GM23248 (cell line): ENCODE measurements at places on chromosomes 7 and 10. TPM values are rescaled to one million over a fixed set of nuclear protein-coding genes. Genes with fewer than 3 reads are reported as not detected.
A peak's percentile ranks its signal among the peaks of the same experiment; 100 is the strongest.

ODAD2 gene
- 1.0 and 1.5 TPM in 2 replicates for total RNA-seq

SH2D4B gene
- not detected in 2 replicates for total RNA-seq

C1QL3 gene
- total RNA-seq: not detected in 2 replicates

ZNF33A gene
- 6.6 and 29.2 TPM in 2 replicates for total RNA-seq

HOXA9 gene
- 32.1 and 43.7 TPM in 2 replicates for total RNA-seq

FUOM gene
- 19.5 and 24.5 TPM in 2 replicates for total RNA-seq

PLPP4 gene
- total RNA-seq: 22.5 and 30.0 TPM in 2 replicates

ZNF800 gene
- 16.9 and 19.9 TPM in 2 replicates for total RNA-seq

NEUROG3 gene
- total RNA-seq: not detected in 2 replicates

KRIT1 gene
- total RNA-seq: 29.5 and 61.8 TPM in 2 replicates

CRYGN gene
- not detected in 2 replicates for total RNA-seq

RADIL gene
- 0.13 and 4.3 TPM in 2 replicates for total RNA-seq

DNA sequence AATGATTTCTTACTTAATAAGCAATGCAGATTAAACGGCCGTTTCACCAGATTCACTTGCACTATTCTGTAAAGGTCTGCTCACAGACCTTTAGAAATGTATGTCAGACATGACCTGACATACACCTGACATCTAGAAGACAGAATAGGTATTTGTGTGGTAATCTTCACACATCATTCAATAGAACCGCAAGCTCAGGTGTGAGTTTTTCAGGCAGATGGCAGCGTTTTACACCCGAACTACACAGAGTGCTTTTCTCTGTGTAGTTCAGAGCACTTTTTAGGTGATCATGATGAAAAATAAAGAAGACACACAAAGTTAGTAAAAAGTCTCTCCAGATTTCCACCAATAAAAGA, 63.2 kb downstream of the PRKCQ start:
- H3K27ac ChIP-seq: no peak overlapping the region
- DNase-seq: no peak
- H3K27me3 ChIP-seq: peaks cover 11% of the 10 kb centered on the region; the same call in 1 of the 2 replicates
- H3K4me1 ChIP-seq: no peaks in the 10 kb centered on the region
- H3K36me3 ChIP-seq: no peaks in the 10 kb centered on the region
- no peak overlapping the region for H3K4me3 ChIP-seq

- peak overlapping the region; percentile 47 for H3K4me3 ChIP-seq
- no peaks in the 10 kb centered on the region for H3K36me3 ChIP-seq
- peak overlapping the region; percentile 87 for H3K27ac ChIP-seq
- H3K27me3 ChIP-seq: no peaks in the 10 kb centered on the region
- peaks cover 49% of the 10 kb centered on the region for H3K4me1 ChIP-seq
Observed at GRCh38 chr7:33873981-33874750, 31.2 kb upstream of the BMPER start.

- H3K27me3 ChIP-seq: no peaks in the 10 kb centered on the region
- peak overlapping the region; percentile 29 for H3K4me3 ChIP-seq
- peaks cover 28% of the 10 kb centered on the region for H3K4me1 ChIP-seq
- H3K27ac ChIP-seq: peak overlapping the region; percentile 73
- no peaks in the 10 kb centered on the region for H3K36me3 ChIP-seq
Observed at GRCh38 chr7:111198255-111198654, 107.3 kb downstream of the LRRN3 start.

- peaks cover 16% of the 10 kb centered on the region for H3K4me1 ChIP-seq
- peak; percentile 30 for DNase-seq
- H3K36me3 ChIP-seq: 0 out of 2 replicates have a peak, but pooled peaks cover 5% of the 10 kb centered on the region
- H3K4me3 ChIP-seq: no peak overlapping the region
Observed at GRCh38 chr10:13853854-13854253, 267.1 kb downstream of the PRPF18 start.

DNA sequence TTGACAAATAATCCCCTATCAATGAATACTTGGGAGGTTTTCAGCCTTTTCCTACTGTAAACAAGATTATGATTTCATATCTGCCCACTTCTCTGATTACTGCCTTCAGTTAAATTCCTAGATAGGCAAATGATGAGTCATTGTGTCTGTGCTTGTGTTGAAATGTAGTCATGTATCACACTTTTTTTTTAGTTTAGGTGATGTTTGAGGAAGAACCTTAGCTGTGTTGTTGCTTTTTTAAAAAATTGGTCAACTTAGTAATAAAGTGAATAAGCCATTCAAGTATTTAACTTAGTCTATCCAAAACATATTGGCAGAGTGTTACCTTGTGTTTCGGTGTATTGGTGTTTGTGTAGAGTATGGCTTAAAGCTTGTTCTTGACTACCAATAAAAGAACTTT, 60.0 kb downstream of the WAC start:
- peaks cover 66% of the 10 kb centered on the region for H3K36me3 ChIP-seq
- H3K4me1 ChIP-seq: peaks cover 49% of the 10 kb centered on the region
- H3K4me3 ChIP-seq: no peak overlapping the region
- peak overlapping the region; percentile 51 for H3K27ac ChIP-seq
- peak; percentile 85 for DNase-seq

- H3K4me3 ChIP-seq: no peak overlapping the region
- H3K27me3 ChIP-seq: no peaks in the 10 kb centered on the region
- DNase-seq: no peak
- H3K4me1 ChIP-seq: no peaks in the 10 kb centered on the region; the same call in 1 of the 2 replicates
Observed at GRCh38 chr10:101558204-101558603, 29.9 kb downstream of the POLL start.

- H3K27ac ChIP-seq: no peak overlapping the region
- no peak for DNase-seq
- no peak overlapping the region for H3K4me3 ChIP-seq
Observed at GRCh38 chr7:115226410-115226809, 304.5 kb downstream of the MDFIC start.

- DNase-seq: no peak
- H3K4me1 ChIP-seq: peaks cover 15% of the 10 kb centered on the region
- no peaks in the 10 kb centered on the region for H3K27me3 ChIP-seq
- H3K4me3 ChIP-seq: no peak overlapping the region
- H3K27ac ChIP-seq: no peak overlapping the region
Observed at GRCh38 chr10:100510533-100511308, 8.9 kb downstream of the SEC31B start.

DNA sequence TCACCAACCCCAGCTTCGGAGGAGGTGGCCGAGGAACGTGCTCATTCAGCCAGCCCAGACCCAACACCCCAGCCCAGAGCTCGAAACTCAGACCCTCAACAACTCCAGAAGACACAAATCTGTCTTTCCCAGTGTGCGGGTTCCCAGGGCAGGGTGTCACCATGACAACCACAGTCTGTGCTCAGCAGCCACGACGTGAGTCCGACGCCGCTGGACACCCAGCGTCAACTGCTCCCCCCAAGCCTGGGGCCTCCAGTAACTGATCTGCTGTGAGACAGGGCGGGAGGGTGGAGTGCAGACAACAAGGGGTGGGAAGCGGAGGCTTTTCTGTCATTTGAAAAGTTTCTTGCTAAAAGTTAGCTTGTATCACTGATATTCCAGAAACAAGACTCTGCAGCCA, 167.2 kb downstream of the MAD1L1 start:
- no peaks in the 10 kb centered on the region for H3K4me1 ChIP-seq
- H3K36me3 ChIP-seq: no peaks in the 10 kb centered on the region
- H3K27me3 ChIP-seq: no peaks in the 10 kb centered on the region
- DNase-seq: no peak
- H3K27ac ChIP-seq: no peak overlapping the region
- H3K4me3 ChIP-seq: no peak overlapping the region

- no peak overlapping the region for H3K4me3 ChIP-seq
- H3K4me1 ChIP-seq: no peaks in the 10 kb centered on the region
- no peak for DNase-seq
Observed at GRCh38 chr7:150897502-150898474, 45.5 kb downstream of the AOC1 start.

- H3K27me3 ChIP-seq: no peaks in the 10 kb centered on the region
- H3K4me3 ChIP-seq: no peak overlapping the region
- peaks cover 8% of the 10 kb centered on the region; the same call in 1 of the 2 replicates for H3K4me1 ChIP-seq
- DNase-seq: no peak
Observed at GRCh38 chr10:102020938-102021337, 35.0 kb downstream of the ARMH3 start.

- DNase-seq: no peak
- H3K27ac ChIP-seq: no peak overlapping the region
- no peaks in the 10 kb centered on the region for H3K4me1 ChIP-seq
- H3K36me3 ChIP-seq: no peaks in the 10 kb centered on the region
- H3K27me3 ChIP-seq: peaks cover 33% of the 10 kb centered on the region
- H3K4me3 ChIP-seq: no peak overlapping the region
Observed at GRCh38 chr10:7417807-7418206, 7.0 kb upstream of the SFMBT2 start.

DNA sequence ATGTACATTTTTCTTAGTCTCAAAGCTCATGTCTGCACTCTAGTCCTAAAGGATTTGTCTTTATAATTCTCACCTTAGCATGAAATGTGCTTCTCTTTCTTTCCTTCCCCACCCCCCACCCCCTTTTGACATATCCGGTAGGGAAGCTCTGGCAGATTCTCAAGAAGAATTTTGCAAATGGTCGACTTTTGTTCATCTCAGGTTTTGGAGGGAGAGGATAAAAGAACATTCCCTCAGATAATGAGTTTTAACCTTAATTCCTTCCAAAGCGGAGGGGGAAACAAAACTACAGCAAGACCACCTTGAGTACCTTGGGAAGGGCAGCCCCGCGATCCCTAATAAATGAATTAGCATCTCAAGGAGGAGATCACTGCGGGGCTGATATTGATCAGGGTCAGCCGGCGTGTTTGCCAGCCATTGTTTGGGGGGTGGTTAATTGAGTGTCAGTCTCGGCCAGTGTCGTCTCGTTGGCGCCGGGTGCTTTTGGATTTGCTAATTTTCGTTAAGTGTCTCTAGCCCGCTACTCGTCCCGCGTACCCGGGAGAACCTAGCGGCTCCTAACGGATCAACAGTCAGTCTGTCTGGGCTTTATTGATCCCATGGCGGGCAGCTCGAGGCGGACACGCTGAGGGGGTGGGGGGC, 874 bp upstream of the BAMBI start:
- no peaks in the 10 kb centered on the region for H3K4me1 ChIP-seq
- no peak overlapping the region for H3K27ac ChIP-seq
- H3K36me3 ChIP-seq: no peaks in the 10 kb centered on the region
- peak overlapping the region; percentile 73 for H3K4me3 ChIP-seq
- DNase-seq: peak; percentile 45

- H3K27me3 ChIP-seq: no peaks in the 10 kb centered on the region
- no peaks in the 10 kb centered on the region for H3K36me3 ChIP-seq
- H3K27ac ChIP-seq: peak overlapping the region; percentile 34
- DNase-seq: peak; percentile 61
Observed at GRCh38 chr7:104967595-104967994, 46.4 kb upstream of the KMT2E start.

- no peak overlapping the region for H3K27ac ChIP-seq
- no peak overlapping the region for H3K4me3 ChIP-seq
- DNase-seq: no peak
- H3K27me3 ChIP-seq: 0 out of 2 replicates have a peak, but pooled peaks cover 6% of the 10 kb centered on the region
- H3K4me1 ChIP-seq: no peaks in the 10 kb centered on the region
- H3K36me3 ChIP-seq: no peaks in the 10 kb centered on the region
Observed at GRCh38 chr7:918118-918425, 36.4 kb downstream of the ADAP1 start.

DNA sequence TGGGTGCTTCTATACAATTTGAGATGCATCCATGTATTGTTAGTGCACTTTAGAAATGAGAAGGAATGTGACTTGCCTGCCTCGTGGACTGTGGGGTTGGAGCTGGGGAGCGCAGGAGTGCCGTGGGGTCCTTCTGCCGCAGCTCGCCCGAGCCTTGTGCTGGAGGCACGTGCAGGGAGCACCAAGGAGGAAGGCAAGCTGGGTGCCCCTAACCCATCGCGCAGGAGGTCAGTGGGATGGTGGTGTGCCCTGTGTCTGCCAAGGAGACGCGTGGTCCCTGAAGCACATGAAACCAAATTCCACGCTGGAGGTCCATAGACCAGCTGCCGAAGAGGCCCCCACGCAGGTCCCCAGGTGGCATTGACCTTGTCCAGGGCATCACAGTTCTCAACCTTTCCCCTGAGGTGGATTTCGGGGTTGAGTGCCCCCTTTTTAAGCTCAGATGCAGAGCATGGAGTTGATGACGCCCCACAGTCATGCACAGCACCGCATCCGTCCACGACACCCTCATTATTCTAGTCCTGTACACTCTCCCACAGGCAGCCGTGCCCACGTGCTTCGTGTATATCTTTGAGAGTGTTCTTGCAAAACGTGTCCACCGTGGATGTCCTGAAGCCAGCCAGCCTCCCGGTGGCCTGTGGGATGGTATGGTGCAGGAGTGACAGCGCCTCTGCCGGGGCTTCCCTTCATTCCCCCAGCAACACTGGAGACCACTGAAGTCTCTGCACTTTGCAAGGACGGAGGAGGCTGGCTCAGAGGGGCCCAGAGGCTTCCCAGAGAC, 35.5 kb downstream of the FKBP6 start:
- no peaks in the 10 kb centered on the region for H3K36me3 ChIP-seq
- H3K27me3 ChIP-seq: 0 out of 2 replicates have a peak, but pooled peaks cover 3% of the 10 kb centered on the region
- DNase-seq: no peak
- no peaks in the 10 kb centered on the region for H3K4me1 ChIP-seq
- H3K4me3 ChIP-seq: no peak overlapping the region

DNA sequence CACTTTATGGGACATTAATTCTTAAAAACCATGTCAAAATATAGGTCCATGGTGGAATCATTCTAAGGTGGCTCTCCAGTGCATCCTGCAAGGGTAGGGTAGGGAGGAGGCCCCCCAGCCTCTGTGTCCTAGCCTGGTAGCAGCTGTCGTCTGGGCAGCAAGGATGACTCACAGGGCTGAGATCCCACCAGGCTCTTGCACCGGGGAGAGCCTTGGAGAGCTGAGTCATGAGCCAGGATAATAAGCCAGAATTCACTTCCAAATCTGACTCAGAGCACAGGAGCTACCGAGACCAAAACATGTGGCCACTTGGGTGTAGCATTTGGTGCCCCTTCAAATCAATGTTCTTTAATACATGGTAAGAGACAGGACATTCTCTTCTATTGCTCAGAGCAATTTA, 298.5 kb downstream of the NEBL start:
- no peak overlapping the region for H3K27ac ChIP-seq
- no peak overlapping the region for H3K4me3 ChIP-seq
- no peaks in the 10 kb centered on the region for H3K27me3 ChIP-seq
- no peaks in the 10 kb centered on the region for H3K36me3 ChIP-seq

DNA sequence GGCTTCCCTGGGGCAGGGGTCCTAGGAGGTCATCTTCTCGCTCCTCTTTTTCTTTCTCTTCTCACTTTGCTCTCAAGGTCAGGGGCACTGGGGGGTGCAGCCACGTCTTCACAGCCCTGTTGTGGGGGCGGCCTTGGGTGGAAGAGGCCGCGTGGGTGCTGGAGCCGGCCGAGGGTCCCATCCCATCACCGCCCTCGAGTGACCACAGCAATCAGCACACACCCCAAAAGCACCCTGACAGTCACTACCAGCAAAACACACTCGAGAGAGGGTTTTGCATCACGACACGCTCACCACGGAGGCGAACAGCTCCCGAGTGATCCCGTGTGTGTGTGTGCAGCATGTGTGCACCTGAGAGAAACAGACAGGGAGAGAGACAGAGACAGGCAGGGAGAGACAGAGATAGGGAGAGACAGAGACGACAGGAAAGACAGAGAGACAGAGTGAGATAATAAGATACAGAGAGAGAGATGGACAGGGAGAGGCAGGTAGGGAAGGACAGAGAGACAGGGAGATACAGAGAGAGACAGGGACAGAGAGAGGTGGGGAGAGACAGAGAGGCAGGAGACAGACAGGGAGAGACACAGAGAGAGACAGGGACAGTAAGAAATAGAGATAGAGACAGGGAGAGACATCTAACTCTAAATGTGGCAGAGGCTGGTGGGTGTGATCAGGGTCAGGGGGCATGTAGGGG, 100.9 kb downstream of the WDR37 start:
- peaks cover 9% of the 10 kb centered on the region for H3K27me3 ChIP-seq
- H3K4me3 ChIP-seq: no peak overlapping the region
- no peak for DNase-seq

- H3K36me3 ChIP-seq: peaks cover 26% of the 10 kb centered on the region
- H3K4me3 ChIP-seq: no peak overlapping the region
- no peaks in the 10 kb centered on the region for H3K27me3 ChIP-seq
- DNase-seq: no peak
- no peaks in the 10 kb centered on the region for H3K4me1 ChIP-seq
- H3K27ac ChIP-seq: no peak overlapping the region
Observed at GRCh38 chr7:849145-849544, 16.9 kb downstream of the SUN1 start.
